PC-3 (cell line): ENCODE measurements at places on chromosomes 2 and 18.
A peak's percentile ranks its signal among the peaks of the same experiment; 100 is the strongest.

GRCh38 chr2:221851531-221852045 lies 279.5 kb upstream of the EPHA4 start:
- no peak for DNase-seq

- no peak for DNase-seq
These were observed 16.3 kb downstream of the PCBP1 start for GRCh38 chr2:70103531-70104061.

- no peak for DNase-seq
These were observed 124.1 kb upstream of the CDH19 start for GRCh38 chr18:66727991-66728390.

DNA sequence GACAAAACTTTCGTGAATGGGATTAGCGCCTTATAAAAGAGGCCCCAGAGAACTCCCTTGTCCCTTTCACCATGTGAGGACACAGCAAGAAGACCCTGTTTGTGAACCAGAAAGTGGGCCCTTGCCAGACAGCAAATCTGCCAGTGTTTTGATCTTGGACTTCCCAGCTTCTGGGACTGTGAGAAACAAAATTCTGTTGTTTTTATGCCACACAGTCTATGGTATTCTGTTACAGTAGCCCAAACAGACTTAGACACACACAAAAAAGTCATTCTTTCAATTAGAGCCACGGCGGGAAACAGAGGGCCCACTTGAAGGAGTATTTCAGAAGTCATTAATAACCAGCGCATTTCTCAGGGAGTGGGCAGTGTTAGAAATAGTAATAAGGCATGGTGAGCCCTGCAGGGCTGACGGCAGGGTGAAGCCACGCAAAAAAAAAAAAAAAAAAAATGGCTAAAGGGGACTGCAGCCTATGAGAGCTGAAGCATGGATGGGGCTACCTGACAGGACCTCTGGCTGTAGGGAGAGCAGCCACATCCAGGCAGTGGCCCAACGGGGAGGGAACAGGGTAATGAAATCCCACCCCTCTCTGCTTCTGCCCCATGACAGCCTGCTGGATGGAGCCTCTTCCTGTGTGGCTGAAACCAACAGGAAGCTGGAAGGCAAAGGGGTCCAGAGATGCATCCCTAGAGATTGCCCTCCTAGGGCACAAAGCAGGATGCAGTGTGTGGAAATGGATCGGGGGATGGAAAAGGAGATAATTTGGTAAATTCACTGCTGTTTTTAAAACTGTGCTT lies 189.3 kb downstream of the KCNS3 start:
- no peak for DNase-seq

GRCh38 chr18:67553437-67553836 lies 36.9 kb upstream of the DSEL start:
- DNase-seq: no peak

DNA sequence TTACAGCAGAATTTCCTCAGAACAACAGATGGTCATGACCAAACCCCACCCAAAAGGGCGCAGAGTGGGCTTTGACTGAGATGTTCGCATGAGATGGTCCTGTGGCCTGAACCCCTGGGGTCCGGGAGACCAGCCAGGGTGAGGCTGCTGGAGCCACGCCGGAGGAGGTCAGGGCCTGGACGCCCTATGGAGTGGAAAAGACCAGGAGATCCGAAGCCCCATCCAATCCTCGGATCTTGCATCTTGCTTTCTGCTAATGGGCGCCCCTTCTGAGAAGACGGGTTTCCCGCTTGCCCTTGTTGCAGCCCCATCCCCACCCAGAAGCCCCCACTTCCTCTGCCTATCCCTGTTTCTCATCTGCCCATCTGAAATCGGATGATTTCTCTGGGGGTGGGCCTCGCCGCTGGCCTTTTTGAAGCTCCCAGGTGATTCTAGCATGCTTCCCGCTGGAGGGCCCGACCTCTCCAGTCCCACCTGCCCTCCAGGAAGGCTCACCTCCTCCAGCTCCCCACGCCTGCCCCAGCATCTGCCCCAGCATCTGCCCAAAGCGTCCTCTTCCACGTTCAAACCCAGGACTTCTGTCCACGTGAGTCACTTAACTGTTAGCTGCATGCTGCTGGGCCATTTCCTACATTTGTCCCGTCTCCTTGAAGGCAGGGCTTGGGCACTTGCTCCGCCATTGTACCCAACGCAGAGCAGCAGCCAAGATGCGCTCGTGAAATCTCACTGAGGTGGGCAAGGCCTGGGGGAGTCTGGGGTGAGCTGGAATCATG lies 4.3 kb upstream of the CNDP1 start:
- no peak for DNase-seq

- DNase-seq: peak; percentile 50
These were observed 187.1 kb downstream of the ZBTB7C start for GRCh38 chr18:48222118-48222517.
